ENCODE measurements at places on chromosomes 1 and 21.

DNA sequence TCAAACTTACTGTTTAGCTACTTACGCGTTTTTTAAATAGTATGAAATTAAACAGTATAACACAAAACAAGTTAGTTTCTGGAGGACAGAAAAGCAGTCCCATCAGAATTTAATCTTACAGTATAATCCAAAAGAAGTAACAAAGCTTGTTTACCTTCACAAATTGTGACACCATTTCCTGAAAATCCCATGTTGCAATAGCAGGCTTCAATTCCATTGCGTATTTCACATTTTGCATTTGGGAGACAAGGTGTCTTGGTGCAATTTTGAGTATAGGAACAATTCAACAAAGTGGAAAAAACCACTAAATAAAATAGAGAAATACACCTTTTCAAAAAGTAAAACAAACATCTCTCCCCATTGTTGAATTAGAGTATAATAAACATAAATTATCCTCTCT, 1.6 kb downstream of the ADGRL4 start:
- no peak for DNase-seq

DNA sequence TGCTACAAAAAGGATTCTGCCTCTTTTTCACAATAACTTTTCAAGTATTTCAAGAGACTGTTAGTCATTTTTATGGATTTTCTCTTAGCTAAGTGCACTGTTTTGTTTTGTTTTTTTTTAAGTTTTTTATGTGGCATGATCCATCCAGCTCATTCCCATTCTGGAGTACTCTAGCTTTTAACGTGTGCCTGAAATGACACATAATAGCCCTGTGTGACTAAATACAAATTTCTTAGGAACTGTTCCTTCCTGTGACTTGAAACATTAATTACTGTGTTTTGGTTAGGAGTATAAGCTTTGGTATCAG, 143.9 kb downstream of the HS2ST1 start:
- DNase-seq, result no peak

DNA sequence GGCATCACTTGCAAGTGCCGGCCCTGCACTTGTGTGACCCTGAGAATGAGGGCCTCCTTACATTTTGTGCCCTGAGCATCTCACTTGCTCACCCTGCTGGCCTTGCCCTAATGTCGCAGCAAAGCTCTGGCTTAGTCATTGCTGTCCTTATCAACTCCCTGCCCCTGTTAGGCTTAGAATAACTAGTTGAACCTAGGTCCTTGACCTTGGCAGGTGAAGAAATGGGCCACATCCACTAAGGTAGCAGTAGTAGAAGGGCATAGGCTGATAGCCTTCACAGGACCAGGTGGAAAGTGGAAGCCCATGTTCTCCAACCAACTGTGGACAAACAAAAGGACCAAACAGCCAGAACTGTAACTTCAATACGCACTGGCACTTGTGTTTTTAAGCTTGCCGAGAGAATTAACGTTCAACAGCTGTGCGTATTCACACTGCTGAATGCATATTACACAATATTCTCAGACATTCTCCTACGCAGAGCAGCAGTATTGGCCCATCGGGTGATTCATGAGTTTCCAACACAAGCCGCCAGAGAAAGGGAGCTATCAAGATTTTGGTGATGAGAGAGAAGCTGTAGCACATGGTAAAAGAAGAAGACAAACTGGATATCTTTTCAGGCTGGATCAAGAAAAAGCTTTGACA, 27.7 kb upstream of the PTGFRN start:
- no peak for DNase-seq

DNA sequence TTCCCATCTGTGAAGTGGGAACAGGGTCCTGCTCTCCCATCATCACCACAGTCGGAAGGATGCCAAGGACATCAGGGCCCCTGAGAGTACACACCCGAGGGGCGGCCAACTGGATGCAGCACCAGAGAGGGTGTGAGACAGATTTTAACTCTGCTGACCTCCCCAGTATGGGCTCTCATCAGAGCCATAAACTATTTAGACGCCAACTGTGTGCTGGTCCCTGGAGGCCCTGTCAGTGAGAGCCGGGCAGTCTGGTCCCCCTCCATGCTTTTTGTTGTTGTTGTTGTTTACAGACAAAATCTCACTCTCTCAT, 1.7 kb downstream of the FGR start:
- DNase-seq, result no peak

DNA sequence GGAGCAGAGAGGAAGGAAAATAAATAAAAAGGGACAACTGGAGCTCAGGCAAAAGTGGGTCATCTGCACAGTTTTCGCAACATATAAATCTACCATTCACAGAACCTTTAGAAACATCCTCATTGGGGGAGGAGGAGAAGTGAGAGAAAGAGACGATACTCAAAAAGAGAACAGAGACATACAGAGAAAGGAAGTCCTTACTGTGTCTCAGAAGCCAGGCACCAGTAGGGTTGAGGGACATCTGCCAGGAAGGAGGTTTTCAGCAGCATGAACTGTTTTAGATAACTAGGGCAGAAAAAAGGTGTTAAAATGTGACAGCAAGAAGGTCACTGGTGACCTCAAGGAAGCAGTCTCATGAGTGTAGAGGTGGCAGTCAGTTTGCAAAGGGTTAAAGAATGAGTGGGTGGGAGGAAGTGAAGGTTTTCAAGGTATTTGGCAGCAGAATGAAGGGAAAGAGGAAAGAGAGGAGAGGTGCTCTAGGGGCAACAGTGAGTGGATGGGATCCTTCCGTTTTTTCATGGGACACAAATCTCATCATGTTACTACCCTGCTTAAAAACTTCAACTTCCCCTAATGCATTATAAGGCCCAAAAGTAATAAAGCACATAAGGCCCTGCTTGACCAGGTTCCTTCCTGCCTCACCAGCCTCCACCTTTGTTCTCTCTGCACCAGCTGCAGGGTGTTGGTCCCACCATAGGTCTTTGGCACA, 9.5 kb downstream of the JAK1 start:
- DNase-seq, result peak; percentile 53

DNA sequence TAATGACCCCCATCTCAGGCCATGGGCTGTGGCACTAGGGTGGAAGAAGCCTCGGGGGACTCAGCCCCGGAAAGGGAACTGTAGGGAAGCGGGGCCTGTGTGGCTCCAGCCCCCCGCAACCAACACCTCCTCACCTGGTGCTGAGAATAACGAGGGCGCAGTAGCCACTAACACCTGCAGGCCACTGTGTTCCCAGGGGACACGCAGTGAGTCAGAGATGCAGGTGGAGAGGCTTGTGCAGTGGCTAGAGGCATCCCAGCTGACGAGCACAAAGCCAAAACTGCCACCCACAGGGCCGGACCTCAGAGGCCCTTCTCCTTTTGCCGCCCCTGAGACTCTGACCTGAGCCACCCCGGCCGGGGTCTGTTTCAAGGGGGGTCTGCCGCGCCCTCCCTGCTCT, 33.5 kb upstream of the CCDC27 start:
- no peak for DNase-seq

GRCh38 chr1:8135250-8135649, 109.1 kb upstream of the ERRFI1 start:
- DNase-seq, result no peak

DNA sequence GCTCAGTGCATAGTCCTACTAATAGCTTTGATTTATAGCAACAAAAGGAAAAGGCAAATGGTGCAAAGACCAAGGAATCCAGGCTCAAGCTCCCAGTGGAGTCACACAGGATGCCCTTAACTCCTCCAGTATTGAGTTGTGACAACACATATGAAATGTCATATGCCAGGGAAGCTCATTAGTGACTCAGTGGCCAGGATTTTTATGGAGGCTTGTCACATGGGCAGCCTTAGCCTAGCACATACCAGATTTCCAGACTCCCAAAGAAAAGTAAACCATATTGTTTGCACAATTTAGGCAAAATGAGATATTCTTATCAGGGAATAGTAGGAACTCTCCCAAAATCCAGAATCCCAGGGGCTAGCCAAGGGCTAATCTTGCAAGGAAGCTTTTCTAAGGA, 129.2 kb downstream of the MAGI3 start:
- DNase-seq, result no peak

- no peak for DNase-seq
Observed at GRCh38 chr1:29754573-29755375, 518.5 kb downstream of the PTPRU start.

- no peak for DNase-seq
Observed at GRCh38 chr1:167082511-167083027, 7.6 kb downstream of the GPA33 start.

DNA sequence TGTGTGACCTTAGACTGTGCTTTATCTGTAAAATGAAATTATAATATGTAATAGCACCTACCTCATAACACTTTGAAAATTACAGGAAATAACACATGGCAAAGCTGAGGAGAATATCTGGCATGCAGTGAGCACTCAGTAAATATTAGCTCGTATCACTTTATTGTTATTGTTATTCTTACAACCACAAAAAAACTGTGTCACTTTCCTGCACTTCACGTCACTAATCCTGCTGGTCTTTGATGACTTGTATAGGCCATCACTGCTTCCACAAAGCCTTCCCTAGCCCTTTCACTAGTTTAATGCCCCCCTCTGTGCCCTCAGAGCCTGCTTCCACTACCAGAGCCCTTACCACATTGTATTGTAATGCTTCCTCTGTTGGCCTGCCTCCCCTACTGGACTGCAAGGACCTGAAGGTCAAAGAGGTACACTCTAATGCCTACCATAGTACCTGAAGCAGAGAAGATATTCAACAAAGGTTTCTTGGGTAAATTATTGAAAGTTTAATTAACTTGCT, 231.6 kb downstream of the NFIA start:
- no peak for DNase-seq

DNA sequence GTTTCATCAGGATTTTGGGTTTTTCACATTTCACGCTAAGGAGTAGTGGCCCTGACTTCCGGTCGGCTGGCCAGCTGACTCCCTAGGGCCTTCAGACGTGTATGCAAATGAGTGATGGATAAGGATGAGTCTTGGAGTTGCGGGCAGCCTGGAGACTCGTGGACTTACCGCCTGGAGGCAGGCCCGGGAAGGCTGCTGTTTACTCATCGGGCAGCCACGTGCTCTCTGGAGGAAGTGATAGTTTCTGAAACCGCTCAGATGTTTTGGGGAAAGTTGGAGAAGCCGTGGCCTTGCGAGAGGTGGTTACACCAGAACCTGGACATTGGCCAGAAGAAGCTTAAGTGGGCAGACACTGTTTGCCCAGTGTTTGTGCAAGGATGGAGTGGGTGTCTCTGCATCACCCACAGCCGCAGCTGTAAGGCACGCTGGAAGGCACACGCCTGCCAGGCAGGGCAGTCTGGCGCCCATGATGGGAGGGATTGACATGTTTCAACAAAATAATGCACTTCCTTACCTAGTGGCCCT, 23.1 kb upstream of the TNFRSF1B start:
- no peak for DNase-seq

DNA sequence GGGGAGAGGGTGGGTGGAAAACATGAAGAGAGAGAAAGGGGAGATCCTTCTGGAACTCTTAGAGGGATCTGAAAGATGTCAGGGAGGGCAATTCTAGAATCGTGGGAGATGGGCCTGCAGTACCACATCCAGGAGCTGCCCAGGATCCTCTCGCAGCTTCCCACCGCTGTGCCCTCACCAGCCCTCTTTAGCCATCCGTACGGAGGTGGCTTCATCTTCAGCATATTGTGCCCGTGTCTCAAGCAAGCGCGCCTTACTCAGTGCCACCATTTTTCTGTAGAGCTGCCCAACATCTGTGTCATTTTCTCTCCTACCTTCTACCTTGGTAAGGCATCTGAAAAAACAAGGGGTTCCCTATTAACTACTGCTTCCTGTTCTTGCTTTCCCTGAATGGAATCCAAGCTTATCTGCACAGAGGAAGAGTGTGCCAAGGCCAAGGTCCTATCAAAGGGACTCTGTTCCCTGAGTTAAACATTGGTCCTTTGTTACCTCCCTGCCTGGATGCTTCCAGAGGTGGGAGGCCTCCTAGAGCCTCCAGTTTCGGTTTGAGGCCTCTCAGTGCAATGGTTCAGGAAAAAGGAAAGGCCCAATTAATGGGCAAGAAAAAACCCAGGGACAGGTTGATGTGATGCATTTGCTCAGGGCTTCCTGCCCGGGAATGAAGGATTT, 23.2 kb downstream of the C1orf116 start:
- no peak for DNase-seq

GRCh38 chr1:226318471-226318870, 9.5 kb upstream of the LIN9 start:
- no peak for DNase-seq

- no peak for DNase-seq
Observed at GRCh38 chr1:31785020-31785946, 21.1 kb upstream of the ADGRB2 start.

GRCh38 chr21:17819114-17819876, at the start of gene C21orf91:
C21orf91 (minus strand) TSS chr21:17819356; CDS start chr21:17818318, 1,038 bp downstream.
- peak; percentile 61 for DNase-seq

- DNase-seq, result no peak
Observed at GRCh38 chr1:167472752-167473521, 45.4 kb downstream of the CD247 start.

DNA sequence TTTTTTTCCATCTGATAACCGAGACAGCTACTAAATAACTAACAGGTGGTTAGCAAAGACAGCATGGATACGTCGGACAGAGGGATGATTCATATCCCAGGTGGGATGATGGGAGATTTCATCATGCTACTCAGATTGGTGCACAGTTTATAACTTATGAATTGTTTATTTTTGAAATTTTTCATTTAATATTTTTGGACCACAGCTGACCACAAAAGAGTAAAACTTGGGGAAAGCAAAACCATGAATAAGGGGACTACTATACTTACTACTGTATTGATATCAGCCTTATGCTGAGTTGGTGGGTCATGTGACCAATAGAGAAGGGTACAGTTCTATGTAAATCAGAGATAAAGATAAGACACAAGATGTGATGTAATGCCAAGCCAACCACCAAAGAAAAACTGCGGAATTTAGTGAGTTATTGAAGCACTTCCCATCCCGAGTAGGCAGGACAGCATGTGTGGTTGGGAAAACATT, 248.1 kb upstream of the C1orf105 start:
- no peak for DNase-seq

- DNase-seq, result no peak
Observed at GRCh38 chr1:56506951-56507491, 72.3 kb downstream of the PLPP3 start.

- DNase-seq, result no peak
Observed at GRCh38 chr1:170665629-170666028, 1.7 kb downstream of the PRRX1 start.

- no peak for DNase-seq
Observed at GRCh38 chr1:224736619-224737352, 120.7 kb downstream of the CNIH3 start.

- DNase-seq, result no peak
Observed at GRCh38 chr1:27428316-27429028, 36.0 kb downstream of the GPR3 start.

- no peak for DNase-seq
Observed at GRCh38 chr21:44589586-44590305, 2.6 kb downstream of the KRTAP10-6 start.

GRCh38 chr1:41573194-41573593, 88.7 kb upstream of the EDN2 start:
- no peak for DNase-seq

- DNase-seq, result no peak
Observed at GRCh38 chr1:79431340-79431739, 424.8 kb upstream of the ADGRL4 start.

- peak; percentile 44 for DNase-seq
Observed at GRCh38 chr1:23980728-23981070, 572 bp upstream of the SRSF10 start.

GRCh38 chr1:29798699-29799566, 562.6 kb downstream of the PTPRU start:
- no peak for DNase-seq
